Stomach (tissue), 19 donors: ENCODE measurements at places on chromosomes 2 and 18. TPM values are rescaled to one million over a fixed set of nuclear protein-coding genes. Genes with fewer than 3 reads are reported as not detected.

GRCh38 chr2:231399046-231399852 is 3.7 kb downstream of the B3GNT7 start:
- DNase-seq = peak; percentile 56
- peaks cover 31% of the 10 kb centered on the region for H3K4me1 ChIP-seq
- H3K27ac ChIP-seq = peak overlapping the region; percentile 63
- no peak overlapping the region for H3K4me3 ChIP-seq

GRCh38 chr2:180539541-180539940 is 440.9 kb upstream of the UBE2E3 start:
- no peaks in the 10 kb centered on the region for H3K4me1 ChIP-seq
- H3K27ac ChIP-seq = no peak overlapping the region
- no peak for DNase-seq
- no peaks in the 10 kb centered on the region for H3K27me3 ChIP-seq
- H3K4me3 ChIP-seq = no peak overlapping the region

- H3K27ac ChIP-seq = no peak overlapping the region
- no peak for DNase-seq
- H3K27me3 ChIP-seq = no peaks in the 10 kb centered on the region
- H3K36me3 ChIP-seq = no peaks in the 10 kb centered on the region
Measured at GRCh38 chr18:59008302-59008974, 131.2 kb upstream of the SEC11C start.

DNA sequence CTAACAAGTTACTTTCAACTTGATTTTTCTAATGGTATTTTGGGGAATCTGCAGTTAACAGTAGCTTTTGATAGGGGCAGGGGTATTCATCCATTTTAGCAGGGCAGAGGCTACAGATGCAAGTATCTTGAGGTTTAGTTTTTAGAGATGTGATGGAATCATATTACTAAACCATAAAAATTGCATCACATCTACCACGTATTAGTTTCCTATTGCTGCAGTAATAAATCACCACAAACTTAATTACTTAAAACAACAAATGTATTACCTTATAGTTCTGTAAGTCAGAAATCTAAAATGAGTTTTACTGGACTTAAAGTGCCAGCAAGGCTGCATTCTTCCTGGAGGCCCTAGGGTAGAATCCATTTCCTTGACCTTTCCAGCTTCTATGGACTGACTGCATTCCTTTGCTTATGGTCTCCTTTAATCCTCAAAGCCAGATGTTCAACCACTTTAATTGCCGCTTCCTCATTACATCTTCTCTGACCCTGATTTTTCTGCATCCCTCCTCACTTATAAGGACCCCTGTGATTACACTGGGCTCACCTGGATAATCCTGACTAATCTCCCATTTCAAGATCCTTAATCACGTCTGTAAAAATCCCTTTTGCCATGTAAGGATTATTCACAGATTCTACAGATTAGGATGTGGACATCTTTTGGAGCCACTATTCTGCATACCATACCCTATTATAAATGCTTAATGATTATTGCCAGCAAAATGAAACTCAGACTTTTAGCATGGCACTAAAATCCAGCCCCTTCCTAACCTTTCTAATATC is 21.9 kb upstream of the EXOC6B start:
- H3K4me3 ChIP-seq = no peak overlapping the region
- H3K27me3 ChIP-seq = peaks cover 31% of the 10 kb centered on the region
- no peaks in the 10 kb centered on the region for H3K36me3 ChIP-seq
- H3K4me1 ChIP-seq = no peaks in the 10 kb centered on the region
- no peak for DNase-seq

DNA sequence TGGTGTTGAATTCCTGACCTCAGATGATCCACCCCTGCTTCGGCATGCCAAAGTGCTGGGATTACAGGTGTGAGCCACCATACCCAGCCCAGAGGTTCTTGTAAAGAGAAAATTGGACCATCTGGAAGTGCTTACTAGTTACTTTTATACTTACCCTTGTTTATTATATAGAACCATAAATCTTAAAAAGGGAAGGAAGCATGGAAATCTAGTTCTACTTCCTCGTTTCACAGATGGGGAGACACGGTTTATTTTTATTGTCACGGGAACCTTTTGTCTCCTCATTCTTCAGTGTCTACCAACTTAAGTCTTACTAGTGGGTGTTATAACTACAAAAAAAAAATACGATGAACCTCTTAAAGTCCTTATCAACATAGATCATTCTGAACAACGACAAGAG is 45.8 kb upstream of the PDK1 start:
- no peak overlapping the region for H3K4me3 ChIP-seq
- no peak overlapping the region for H3K27ac ChIP-seq
- no peaks in the 10 kb centered on the region for H3K27me3 ChIP-seq
- peaks cover 4% of the 10 kb centered on the region for H3K36me3 ChIP-seq

The FAM110C gene
- 6.9 TPM for polyA plus RNA-seq

The CHRNG gene
- not detected for polyA plus RNA-seq
